Stimulated activated CD4-positive, alpha-beta T cell treated with anti-CD3 and anti-CD28 coated beads, Interleukin-12 subunit alpha, Interleukin-12 subunit beta, amount 100 ng/mL, for 4 hours (primary cell): ENCODE measurements at places on chromosomes 12 and 14.

- DNase-seq: no peak
Measured at GRCh38 chr14:44699391-44699790, 192.3 kb upstream of the FSCB start.

- no peak for DNase-seq
Measured at GRCh38 chr14:55803873-55804553, 224.0 kb downstream of the KTN1 start.

- no peak for DNase-seq
Measured at GRCh38 chr12:123254853-123255446, 16.7 kb downstream of the CDK2AP1 start.

DNA sequence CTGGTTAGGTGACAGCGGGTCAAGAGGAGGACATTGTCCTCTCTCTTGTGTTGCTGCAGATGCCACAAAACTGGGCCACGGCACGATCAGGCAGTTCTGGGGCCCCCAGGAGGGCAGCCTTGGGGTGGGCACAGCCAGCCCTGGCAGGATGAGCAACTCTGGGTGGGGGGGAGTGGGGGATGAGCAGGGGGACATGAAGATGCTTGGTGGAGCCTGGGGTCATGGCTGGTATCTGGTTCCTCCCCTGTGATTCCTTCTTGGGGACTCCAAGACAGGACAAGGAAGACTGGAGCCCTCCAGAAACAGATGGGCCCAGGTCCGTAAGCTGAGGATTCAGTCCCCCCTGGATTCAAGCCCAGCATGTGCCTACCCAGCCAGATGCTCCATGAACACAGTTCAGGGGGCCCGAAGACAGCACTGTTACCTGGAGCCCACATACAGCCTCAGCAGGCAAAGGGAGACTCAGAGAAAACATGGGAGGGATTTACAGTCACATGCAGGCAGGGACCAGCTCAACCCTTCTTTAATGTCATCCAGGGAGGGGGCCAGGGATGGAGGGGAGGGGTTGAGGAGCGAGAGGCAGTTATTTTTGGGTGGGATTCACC is 10.4 kb downstream of the SERPINA1 start:
- DNase-seq: no peak

GRCh38 chr14:28242895-28243294 is 523.7 kb upstream of the FOXG1 start:
- DNase-seq: no peak

DNA sequence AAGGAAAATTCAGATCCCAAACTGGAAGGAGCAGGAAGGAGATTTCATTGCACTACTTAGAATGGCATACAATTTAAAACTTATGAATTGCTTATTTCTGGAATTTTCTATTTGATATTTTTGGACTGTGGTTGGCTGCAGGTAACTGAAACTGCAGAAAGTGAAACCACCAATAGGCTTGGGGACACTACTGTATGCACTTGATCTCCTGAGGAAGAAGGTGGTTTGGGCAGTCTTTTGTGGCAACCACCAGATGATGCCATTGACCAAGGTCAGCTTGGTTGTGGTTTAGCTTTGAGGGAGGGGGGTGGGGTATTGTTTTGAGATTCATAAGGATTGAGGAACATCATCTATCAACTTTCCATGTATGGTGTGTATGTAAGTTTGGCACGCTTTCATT is 209.5 kb upstream of the STXBP6 start:
- no peak for DNase-seq

DNA sequence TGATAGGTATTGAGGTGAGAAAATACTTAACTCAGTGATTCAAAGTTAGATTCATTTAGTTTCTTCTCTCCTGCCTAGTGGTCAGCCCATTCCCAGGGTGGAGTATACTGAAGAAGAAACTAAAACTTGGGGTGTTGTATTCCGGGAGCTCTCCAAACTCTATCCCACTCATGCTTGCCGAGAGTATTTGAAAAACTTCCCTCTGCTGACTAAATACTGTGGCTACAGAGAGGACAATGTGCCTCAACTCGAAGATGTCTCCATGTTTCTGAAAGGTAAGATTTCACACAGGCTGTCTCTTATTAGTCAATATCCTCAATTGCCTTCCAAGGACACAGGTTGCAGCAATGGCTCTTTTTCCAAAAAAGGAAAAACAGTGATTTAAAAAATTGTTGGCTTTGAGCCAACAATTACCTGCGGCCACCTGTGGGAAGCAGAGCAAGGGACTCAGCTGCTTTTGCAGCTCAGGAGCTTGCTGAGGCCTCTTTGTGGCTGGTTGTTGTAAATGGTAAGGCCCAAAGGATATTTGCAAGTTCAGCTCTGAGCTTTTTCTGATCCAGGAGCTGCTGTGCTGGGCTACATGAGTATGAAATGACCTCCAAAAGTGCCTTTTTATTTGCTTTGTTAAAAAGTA is 33.9 kb downstream of the TPH2 start:
- DNase-seq: no peak

GRCh38 chr12:44357494-44357893 is 518.6 kb downstream of the NELL2 start:
- DNase-seq: no peak

GRCh38 chr14:50523271-50524041 is 8.9 kb downstream of the MAP4K5 start:
- no peak for DNase-seq

DNA sequence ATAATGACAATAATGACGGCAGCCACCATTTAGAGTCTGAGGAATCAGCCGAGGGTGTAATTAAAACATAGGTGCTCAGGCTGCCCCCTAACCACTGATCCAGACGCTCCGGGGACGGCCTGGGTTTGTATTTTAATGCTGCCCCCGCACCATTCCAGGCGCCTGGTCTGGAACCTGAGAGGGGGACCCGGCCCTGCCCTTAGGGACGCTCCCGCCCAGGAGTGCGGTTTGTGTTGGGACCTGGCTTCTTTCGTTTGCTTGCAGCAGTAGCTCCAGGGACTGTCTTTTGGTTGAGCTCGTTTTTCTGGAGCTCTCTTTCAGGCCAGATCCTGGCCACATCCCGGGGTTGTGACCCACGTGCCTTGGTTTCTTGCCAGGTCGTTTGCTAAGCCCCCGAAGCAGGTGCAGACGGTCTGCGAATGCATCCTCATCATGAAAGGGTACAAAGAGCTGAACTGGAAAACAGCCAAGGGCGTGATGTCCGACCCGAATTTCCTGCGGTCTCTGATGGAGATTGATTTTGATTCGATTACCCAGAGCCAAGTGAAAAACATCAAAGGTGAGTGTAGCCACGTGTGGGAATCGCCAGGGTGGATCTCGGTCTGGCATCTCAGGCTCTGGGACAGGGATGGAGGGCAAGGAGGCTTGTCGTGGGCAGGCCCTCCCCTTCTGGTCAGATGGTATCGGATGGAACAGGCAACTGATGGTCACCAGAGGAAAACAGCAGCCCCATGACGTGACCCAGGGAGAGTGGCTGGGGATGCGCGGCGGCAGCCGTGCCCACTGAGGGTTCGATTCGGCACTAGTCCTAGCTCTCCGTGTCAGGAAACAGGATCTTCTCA is 63.5 kb downstream of the CCDC92 start:
- no peak for DNase-seq

DNA sequence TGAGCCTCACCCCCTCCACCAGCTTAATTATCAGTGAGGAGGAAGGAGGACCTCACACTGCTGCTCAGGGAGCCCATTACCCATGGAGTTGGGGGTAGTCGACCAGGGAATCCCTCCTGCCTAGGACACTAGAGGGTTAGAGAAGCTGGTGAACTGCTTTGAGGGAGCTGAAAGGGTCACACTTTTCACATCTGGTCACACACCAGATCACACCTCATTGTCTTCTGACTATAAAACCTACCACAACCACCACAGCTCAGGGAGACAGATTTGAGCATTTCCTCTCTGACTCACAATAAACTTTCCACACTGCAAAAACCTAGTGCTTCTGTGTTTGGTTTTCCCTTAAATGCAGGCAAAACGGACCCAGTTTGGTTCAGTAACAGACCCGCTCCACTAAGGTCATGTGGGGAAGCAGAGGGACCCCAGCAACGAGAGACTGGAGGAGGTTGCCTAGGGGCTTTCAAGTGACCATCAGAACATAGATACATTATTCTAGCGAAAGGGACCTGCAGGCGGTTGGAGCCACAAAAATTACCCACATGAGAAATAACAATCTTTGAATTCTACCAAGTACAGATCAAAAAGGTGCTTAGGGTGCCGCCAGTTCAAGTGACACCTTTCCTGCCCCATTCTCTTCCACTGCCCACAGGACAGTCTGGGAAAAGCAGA is 151.4 kb upstream of the AVPR1A start:
- no peak for DNase-seq

DNA sequence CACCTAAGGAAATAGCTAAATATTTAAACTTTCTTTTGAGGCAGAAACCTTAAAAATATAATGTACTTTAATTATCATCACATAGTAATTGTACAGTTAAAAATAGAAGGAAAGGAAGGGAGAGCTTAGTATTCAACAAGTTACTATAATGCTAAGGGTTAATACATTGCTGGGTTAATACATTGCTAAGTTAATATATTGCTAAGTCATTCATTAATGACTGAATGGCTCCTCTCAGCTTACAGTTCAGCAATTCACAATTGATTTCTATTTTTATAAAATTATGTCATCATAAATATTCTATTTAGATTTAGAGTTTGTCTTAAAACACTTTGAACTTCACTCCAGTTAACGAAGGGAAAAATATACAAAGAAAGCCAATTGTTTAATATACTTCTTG is 207.9 kb downstream of the BMP4 start:
- no peak for DNase-seq

DNA sequence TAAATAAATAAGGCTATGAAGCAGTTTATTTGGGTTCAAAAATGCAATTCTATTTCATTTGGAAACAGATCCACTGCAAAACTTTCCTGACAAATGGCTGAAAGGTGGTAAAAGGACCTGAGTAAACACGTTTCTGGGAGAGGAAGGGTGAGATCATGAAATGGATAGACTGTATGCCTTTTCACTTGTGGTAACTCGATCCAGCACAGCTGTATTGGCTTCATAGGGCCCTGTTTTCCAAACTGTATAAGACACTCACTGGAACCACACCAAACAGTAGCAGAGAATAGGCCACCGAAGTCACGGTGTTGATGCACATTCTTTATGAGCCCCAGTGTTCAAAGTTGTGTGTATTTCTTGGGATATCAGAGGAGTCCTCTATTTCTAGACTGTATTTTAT is 325.2 kb upstream of the DIO2 start:
- DNase-seq: no peak

DNA sequence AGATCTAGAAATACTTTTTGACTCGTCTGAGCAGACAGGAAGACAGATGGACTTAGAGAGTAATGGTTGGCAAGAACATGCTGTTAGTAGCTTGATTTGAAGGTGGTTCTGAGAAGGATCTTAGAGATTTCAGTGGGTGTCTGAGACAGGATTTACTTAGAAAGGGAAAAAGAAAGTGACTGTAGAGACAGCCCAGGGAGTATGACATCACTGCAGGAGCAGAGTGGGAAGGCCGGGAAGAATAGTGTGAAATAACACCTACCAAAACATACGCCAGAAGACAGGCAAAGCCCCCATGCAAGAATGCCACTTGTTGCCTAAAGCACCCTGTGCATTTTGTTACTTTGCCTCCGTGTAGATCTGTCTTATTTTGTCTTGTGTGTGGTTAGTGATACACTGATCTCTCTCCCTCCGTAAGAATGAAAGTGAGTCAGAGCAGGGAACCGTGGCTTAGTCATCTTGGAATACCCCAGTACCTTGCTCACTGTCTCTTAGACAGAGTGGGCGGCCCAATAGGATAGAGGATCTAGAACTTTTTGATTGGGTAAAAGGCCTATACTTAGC is 161.3 kb upstream of the IFNG-AS1 start:
- peak; percentile 33 for DNase-seq

DNA sequence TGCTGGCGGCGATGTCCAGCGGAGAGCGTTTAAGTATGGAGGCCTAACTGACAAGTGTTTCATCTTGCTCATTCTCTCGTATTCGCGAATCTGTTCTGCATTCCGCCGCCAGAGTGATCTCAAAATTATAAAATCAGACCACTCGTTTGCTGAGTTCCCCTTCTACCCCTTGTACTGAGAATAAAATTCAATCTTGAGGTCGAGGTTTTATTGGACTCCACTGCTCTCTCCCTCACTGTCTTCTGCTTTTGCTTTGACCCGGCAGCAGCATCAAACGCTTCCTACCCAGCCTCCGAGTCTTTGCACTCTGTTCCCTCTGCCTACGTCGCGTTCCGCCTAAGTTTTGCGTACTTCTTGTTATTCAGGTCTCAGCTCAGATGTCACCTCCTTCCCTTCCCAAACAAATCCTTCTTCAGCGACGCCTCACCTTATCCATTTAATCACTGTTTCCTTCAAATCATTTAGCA is 462 bp downstream of the KNTC1 start:
- DNase-seq: peak; percentile 30
